ENCODE measurements at places on chromosomes 1 and 21.

DNA sequence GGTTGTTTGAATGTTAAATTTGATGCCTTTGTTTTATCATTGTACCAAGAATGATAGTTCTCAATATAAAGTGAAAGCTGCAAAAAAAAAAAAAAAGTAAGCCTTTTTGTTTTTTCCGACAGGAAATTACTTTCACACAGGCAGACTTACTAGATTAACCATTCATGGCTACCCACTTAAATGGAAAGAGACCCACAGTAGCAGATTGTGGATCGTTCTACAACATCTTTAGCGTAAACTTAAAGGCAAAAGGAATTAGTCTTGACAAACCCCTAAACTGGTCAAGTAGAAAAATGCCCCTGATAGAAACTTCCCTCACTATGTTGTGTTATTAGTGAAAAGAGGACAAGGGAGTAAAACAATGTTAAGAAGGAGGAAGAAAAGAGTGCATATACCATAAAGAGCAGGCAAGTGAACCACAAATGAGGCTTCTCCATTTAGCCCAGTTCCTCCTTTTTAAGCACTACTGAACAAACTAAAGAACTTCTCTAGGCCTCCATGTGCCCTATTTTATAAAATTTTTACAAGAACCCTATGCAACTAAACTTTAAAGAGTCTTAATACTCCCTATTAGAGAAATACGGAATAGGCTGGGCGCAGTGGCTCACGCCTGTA lies 1560.3 kb downstream of the MRPL39 start:
- DNase-seq, result no peak

- DNase-seq, result no peak
Observed at GRCh38 chr1:110800079-110800478, 72.9 kb upstream of the CD53 start.

GRCh38 chr1:230679192-230679591 lies 34.7 kb downstream of the AGT start:
- DNase-seq, result no peak

GRCh38 chr1:29912425-29912824 lies 676.1 kb downstream of the PTPRU start:
- DNase-seq, result no peak

GRCh38 chr1:109501644-109502363 lies 7.7 kb downstream of the AMIGO1 start:
- DNase-seq, result no peak

GRCh38 chr1:56758135-56758534 lies 61.1 kb downstream of the FYB2 start:
- DNase-seq, result no peak

DNA sequence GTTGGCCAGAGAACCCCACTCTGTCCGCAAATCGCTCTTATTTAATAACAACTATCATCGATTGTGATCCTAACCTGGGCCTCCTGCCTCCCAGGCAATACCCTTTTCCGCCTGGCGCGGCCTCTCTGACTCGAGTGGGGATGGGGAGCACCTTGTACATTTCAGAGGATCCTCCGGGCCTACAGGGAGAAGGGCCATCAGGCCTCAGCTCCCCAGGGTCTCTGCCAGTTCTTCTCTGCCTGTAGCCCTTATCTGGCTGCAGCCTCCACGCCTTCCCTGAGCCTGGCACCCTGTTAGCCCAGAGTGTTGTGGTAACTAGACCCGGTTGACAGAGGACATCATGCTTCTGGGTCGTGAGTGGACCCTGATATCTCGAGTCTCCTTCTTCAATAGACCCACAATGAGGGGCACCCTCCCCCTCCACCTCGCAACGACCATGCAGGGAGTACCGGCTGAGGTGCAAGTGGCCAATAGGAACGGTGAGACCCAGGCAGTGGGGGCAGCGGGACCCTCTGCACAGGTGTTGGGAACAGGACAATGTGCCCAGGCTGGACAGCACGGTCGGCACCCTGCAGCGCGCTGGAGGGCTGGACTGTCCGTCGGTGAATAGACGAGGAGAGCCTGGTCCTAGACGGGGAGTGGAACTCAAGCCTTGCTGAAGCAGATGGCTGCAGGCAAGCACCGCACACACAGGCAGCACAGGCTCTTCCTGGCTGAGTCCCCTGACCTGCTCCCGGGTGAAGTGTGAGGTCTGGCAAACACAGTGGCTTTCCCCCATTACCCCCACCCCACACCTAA lies 7.1 kb upstream of the CRYBG2 start:
- no peak for DNase-seq

- no peak for DNase-seq
Observed at GRCh38 chr1:171868217-171868803, 27.0 kb downstream of the DNM3 start.

GRCh38 chr1:3599816-3600215 lies 11.5 kb downstream of the MEGF6 start:
- DNase-seq, result no peak

- no peak for DNase-seq
Observed at GRCh38 chr21:31317688-31318087, 26.4 kb downstream of the TIAM1 start.

DNA sequence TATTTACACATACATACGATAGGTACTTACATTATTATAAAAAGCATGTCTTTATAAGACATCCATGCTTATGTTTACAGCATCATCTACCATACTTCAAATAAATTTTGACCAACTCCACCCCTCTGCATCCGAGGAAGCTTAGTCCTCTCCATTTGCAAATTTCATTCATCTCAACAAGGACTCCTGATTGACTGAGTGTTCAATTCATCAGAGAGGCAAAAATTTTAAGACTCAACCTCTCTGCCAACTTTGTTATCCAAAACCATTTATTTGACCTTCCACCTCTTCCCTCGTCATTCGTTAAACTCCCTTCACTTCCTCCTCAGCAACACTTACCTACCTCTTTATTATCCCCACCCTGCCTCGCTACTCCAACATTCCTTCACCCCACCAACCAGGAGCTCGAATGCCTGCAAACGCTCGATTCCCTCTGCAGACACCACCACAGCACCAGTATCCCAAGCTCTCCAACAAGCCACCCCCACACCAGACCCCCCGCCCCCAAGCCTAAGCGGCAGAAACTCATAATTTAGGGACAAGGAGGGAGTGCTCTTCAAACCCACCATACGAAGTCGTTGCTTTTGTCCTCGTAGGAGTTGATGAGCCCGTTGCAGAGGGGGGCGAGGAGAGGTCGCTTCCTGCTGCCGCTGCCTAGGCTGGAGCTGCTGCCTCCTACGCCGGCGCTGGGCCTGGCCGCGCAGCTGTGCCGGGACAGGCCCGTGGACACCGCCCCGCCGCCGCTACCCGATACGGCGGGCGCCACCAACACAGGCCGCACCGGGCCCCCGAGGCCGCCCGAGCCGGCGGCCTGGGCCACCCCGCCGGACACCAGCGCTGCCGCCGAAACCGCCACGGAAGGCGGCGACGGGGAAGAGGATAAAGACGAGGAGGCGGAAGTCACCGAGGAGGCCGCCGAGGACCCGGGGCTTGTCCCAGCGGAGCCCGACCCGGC lies 803 bp downstream of the COP1 start:
- DNase-seq, result peak; percentile 16

DNA sequence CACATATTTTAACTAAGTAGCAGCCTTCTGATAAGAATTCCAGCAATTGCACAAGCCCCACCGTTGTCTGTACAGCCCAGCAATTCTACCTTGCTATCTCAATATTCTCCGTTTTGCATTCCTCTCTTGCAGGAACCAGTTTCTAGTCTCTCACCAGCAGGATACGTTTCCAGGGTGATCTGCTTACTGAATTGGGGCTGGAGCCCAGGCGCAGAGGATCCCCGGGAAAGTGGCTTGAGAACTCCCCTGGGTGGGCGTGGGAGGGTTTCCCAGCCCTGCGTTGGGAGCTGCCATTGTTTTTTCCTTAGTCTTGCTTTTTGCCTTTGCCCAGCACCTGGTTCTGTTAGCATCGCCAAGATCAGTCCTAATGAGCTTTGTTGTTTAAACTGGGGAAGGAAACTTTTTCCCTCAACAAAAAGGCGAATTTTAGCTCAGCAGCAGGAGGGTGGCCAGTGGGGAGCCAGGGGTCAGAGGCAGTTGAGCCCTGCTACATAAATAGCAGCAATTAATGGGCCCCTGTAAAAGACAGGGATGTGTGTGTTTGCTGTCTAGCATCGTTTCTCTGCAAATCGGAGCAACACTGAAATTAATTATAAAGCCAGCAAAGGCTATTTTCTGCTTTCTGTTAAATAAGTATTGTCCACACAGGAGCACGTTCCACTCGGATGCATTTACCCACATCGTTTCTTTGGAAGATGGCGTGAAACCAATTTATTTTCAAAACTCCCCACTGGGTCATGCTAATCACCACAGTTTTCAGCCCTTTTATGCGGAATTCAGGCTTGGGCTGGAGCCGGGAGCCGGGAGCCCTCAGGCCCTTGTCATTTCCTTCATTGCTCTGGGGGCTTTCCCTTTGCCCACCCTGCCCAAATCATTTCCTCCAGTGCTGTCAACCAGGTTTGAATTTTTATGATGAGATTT lies 36.6 kb downstream of the HUNK start:
- no peak for DNase-seq

- DNase-seq, result no peak
Observed at GRCh38 chr1:92975551-92976232, 14.4 kb upstream of the DIPK1A start.

- no peak for DNase-seq
Observed at GRCh38 chr1:145711213-145711651, 4.1 kb upstream of the PDZK1 start.

DNA sequence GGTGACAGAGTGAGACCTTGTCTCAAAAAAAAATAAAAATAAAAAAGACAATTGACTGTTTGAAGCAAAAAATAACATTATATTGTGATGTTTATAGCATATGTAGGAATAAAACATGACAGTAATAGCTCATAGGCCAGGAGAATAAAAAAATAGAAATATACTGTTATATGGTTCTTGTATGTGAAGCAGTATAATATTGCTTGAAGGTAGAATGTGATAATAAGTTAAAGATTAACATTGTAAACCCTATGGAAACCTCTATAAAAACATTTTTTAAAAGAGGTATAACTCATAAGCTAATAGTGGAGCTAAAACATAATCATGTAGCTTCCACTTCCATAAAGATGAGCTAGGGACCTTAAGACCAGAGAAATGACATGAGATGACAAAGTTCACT lies 23.5 kb downstream of the GJA4 start:
- DNase-seq, result no peak

GRCh38 chr1:21909787-21910503 lies 27.2 kb downstream of the HSPG2 start:
- peak; percentile 48 for DNase-seq

DNA sequence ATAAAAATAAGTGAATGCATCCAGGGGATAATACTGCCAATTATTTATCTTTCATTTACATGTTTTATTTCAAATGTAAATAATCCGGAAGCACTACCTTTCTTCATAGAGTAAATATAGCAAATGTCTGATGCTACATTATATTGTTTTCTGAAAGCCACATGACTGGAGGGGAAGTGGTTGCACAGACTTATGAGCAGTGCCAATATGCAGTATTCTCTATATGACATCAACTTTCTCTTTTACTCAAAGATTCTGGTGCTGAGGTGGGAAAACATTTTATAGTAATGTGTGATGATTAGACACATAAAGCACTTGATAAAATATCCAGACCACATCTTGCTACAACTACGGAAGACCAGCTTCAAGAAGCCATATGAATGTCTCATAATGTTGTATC lies 314.7 kb downstream of the NEGR1 start:
- DNase-seq, result no peak

DNA sequence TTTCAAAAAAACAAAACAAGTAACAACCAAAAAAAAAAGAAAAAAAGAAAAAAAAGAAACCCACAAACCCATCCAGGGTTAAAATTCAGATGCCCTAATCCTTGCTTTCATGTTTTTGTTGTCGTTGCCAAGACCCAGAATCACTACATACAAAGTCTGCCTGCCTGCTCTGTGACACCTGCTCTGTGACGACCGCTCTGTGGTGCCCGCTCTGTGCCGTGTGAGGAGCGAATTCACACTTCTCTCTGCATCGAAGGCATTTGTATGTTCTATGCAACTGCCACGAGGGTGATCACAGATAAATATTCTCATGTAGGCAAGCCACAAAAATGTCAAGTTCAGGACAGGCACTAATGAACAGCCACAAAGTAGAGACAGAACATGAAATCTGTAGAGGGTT lies 178.6 kb downstream of the SLC45A1 start:
- DNase-seq, result no peak

- DNase-seq, result no peak
Observed at GRCh38 chr1:119689511-119689910, 22.2 kb upstream of the PHGDH start.

GRCh38 chr1:47507144-47507543 lies 69.3 kb downstream of the FOXD2 start:
- DNase-seq, result no peak

DNA sequence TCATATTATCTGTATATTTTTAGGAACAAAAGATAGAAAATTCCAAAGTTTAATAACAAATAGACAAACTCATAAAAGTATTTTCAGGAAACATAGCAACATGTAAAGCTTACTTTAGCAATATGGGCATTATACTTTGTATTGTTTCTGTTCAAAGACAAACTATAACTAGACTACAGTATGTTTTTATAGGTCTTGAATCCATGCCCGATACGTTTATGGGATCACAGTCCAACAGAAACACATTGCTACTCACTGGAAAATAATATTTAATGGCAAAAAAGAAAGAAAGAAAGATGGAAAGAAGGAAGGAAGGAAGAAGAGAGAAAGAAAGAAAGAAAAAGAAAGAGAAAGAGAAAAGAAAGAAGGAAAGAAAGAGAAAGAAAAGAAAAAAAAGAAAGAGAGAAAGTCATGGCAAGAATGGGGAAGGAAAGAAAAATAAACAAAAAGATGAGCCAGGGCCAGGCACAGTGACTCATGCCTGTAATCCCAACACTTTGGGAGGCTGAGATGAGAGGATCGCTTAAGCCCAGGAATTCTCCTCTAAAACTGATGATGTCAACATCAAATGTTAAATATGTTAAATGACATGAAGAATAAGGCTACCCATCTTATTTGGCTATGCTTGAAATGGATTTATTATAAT lies 32.7 kb downstream of the TM2D1 start:
- DNase-seq, result no peak

- DNase-seq, result no peak
Observed at GRCh38 chr1:154614901-154615300, 6.9 kb upstream of the ADAR start.

DNA sequence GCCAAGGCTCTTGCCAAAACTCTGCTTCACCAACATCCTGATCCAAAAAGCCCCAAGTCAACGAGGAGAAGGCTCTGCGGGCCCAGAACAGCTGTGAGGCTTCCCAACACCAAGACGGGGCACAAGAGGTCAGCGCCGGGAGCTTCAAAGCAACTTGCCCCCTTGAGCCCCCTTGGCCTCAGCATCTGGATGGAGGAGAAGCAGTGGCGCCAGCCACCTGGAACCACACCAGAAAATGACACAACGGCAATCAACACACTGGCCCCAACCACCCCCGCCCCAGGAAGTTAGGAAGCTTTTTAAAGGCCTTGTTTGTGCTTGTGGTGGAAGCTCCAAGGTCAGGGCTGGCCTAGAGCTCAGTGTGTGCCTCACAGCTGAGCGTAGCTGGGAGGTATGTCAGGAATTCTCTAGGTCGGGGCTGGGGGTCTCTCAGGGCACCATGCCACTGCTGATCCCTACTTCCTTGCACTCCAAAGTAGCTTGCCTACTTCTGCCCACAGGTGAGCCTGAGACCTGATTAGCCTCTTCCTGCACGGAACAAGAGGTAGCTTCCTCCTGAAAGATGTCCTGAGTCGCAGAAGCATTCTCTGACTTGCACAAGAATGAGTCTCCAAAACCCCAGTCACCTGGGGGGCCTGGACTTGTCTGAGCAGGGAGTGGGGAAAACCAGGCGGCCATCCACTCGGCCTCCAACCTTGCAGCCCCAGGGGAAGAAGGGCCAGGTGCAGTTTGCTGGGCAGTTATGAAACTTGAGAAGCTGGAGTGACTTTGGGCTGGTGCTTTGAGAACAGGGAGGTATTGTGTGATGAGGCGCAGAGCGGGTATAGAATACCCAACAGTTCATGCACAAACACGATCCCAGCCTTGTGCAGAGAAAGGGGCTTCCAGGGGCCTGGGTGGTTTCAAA lies 9.7 kb upstream of the SRP9 start:
- DNase-seq, result no peak

Measured in stimulated activated CD8-positive, alpha-beta memory T cell treated with anti-CD3 and anti-CD28 coated beads, Interleukin-4, amount 100 ng/mL, for 4 hours (primary cell).